ENCODE measurements at places on chromosomes 5 and 9.

DNA sequence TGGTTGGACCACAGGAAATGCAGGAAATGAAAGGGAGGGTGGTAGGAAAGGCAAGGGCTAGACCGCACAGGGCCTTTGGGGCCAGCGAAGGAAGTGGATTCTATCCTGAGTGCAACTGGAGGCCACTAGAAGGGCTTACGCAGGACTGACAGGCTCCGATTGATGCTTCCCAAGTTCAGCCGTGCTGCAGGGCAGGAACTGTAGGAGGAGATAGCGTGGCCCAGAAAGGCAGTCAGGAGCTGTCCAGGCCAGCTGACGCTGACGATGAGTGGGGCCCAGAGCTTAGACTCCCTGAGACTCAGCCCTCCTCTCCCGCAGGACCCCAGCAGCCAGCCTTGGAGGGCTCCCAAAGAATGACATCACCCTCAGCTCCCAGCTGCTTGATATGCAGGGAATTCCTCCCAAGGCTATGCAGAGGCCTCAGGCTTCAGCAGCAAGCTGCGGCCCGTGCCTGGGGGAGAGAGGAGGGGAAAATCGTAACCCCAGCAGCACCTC is 48.8 kb downstream of the KCNIP1 start:
- no peak for DNase-seq

DNA sequence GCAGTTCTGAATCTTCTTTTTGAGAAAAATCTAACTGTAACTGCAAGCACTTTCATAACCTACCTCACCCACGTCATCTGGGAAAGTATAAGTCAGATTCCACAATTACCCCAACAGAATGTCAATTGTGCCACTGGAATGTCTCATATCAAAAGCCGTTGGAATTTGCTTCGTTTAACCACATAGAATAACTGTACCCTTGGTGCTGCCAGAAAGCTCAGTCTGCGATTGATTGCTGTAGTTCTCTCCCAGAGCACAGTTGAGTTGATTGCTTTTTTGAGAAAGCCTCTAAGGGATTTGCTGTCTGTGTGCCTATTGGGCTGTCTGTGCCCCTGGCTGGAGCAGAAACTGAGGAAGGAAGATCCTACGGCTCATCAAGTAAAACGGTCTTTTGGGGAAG is 583.6 kb downstream of the TMEM38B start:
- DNase-seq = no peak

DNA sequence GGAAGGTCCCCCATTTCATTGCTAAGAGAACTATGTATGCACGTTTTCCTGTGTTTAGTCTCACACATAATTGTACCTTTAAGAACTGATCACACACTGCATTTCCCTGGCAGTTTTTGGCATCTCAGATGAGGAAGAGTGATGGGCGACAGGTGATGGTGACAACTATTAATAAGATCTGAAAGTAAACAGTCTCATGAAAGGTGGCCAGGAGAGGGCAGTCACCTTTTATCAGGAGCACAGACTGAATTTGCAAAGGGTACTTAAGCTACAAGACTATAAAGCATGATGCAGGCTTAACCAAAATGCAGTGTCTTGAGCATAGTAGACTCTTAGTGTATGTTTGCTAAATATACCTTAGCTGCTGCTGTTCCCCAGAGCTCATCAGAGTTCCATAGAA is 91.5 kb downstream of the GHR start:
- DNase-seq = no peak

DNA sequence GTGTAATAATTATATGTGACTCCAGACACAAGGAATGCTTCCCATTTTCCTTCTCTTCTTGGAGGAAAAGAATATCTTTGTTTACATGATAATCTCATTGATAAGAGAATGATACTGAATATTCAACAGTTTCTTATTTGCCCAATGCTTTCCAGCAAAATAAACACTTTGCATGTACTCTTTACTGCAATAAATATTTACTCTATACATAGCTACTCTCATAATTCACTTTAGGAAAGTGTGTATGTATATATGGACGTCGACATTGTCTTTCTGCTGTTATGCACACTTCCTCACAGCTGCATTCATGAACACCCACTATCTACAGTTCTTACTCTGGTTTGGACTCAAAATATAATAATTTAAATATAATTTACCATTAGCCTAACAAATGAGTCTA is 617.4 kb upstream of the CDH10 start:
- DNase-seq = no peak

DNA sequence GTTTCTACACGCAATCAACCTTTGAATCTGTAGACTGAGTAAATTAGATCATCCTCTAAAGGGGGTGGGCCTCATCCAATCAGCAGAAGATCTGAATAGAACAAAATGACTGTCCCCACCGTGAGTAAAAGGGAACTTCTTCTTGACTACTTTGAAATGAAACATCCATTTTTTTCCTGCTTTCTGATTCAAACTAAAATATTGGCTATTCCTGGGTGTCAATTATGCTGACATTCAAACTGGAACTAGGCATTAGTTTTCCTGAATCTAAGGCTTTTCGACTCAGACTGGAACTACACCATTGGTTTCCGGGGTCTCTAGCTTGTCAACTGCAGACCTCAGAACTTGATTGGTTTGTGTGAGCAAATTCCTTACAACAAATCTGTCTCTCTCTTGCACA is 772.2 kb upstream of the CDH10 start:
- DNase-seq = no peak

GRCh38 chr9:101993771-101994170 is 255.3 kb upstream of the GRIN3A start:
- DNase-seq = no peak

DNA sequence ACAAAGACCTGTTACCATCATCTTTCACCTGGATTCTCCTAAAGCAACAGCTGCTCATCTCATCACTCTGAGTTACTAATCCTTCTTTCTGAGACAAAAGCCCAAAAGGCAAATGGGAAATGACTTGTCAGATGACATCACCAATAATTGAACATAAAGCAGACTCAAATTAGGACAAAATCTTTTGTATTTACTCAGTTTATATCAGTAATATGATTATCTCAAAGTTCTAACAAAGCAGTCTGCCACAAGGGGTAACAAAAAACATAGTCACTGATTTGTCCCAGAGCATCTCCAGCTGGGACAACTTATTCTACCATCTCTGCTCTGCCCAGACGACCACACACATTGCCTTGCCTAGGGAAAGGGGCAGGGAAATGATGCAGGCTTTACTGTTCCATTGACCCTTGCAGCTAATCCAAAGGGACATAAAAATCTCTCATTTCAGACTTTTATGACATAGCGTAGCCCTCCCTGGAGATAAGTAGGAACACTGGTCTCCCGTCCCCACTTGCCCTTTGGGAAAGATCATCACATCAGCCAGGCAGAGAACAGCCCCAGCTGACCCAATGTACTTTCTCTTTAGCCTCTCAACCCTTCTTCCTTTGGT is 249.5 kb upstream of the PTGER4 start:
- no peak for DNase-seq

DNA sequence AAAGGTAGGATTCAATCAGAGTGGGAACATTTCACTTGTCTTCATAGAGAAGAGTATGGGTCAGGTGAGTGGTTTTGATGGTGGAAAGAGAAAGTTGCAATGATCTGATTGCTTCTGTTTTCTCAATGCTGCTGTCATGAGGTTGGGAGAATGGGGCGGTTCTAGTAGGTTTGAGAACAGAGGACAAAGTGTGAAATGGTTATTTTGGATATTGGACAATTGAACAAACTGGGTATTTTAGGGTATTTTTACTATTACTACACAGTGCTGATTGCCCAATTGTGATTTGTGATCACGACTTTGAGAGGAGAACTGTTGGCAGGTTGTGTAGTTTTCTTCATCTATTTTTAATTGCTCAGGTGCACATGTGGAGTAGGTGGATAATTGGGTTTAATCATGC is 60.2 kb downstream of the COMMD10 start:
- no peak for DNase-seq

- DNase-seq = no peak
Measured at GRCh38 chr9:22722492-22722891, 275.9 kb downstream of the DMRTA1 start.

DNA sequence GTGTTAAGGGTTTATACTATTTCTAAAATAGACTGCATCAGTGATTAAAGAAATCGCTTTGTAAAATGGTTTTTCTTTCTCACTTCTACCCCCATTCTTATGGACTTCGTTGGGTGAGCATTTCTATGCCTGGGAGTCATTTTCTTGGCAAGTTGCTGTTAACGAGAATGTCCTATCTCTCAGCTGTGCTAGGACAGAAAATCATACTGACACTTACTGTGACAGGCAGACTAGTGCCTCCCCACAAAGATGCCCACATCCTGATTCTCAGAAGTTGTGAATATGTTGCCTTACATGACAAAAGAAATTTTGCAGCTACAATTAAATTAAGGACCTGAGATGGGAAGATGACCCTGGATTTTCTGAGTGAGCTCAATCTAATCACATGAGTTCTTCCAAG is 65.1 kb upstream of the NMUR2 start:
- DNase-seq = no peak

DNA sequence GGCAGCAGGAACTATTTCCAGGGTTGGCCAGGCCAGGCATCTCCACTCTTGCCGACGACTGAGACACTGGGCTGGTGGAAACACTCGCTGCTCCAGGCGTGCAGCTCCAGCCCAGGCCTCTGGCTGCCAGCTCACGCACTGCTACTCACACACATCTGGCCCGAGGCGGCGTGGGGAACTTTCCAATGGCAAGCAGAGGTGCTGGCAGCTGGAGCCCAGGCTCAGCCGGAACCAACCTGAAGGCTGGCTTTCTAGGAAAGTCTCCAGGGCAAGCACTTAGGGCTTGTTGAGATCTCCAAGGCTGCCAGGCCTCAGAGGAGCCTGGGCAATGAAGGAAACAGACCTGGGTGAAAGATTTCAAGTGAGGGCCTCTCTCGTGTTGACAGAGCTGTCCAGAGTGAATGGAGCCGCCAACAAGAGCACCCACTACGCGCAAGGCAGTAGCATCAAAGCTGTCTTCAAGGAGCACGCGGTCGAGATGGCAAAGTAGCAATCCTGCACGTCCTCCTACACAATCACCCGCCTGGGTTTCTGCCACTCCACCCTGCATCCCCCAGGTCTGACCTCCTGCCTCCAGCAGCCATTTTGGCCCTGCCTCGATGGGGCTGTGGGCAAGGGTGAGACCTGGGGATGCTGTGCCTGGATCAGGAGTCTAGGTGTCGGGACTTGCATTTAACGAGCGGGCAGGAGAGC is 14.4 kb downstream of the SH3PXD2B start:
- no peak for DNase-seq

GRCh38 chr5:95358320-95358719 is 32.8 kb upstream of the FAM81B start:
- DNase-seq = no peak

DNA sequence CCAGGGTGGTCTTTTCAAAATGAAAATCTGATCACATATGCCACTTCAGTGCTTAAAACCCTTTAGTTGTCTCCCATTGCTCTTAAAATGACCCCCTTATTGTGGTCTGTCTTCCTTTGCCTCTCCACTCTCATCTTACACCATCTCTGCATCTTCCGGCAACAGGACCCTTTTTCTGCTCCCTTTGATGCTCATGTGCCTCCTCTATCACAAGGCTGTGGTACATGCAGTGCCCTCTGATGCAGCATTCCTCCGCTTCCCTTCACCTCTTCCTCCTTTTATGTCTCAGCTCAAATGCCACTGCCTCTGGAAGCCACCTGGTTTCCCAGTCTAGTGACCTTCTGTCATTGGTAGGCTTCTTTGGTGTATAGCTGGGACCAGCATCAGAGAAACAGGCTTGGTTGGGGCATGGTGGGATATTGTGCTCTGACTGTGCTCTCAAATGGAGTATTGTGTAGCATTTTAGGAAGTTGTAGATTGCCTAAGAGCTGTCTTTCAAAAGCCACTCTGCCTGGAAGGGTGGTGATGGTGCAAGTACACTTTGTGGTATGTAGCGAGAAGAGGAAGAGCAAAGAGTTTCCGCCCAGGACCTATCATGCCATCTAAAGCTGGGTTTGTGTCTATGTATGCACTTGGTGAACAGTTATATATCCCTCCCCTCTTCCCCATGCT is 28.1 kb downstream of the ARHGAP26 start:
- no peak for DNase-seq
